Epithelial cell of proximal tubule (primary cell): ENCODE measurements at places on chromosomes 1 and 21.
A peak's percentile ranks its signal among the peaks of the same experiment; 100 is the strongest.

DNA sequence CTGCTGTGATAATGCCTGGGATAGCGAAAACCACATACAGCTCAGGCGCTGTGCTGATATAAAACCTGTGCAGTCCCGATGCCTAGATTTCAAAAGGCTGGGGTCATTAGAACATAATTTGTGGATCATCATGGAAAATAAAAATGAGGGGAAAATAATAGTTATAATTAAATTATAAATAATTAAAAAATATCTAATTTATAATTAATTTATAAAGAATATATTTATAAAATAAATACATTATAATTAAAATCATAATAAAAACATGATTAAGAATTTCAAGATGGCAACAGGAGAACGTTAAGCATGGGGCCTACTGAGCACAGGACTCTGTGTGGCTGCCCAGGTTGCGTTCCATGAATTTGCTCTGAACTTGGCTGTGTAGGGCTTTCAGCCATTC, 53.9 kb downstream of the C21orf91 start:
- no peak for DNase-seq

DNA sequence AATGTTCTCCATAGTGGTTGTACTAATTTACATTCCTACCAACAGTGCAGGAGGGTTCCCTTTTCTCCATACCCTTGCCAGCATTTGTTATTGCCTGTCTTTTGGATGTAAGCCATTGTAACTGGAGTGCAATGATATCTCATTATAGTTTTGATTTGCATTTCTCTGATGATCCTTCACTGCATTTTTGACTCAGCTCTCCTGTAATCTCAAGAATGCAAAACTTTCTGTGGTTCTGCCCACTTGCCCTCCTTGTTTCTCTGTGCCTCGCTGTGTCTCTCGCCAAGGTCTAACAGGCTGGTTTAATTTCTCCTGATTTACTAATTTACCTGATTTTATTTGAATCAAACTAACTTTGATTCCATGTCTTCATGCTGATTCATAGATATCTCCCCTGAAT, 407.9 kb downstream of the ZP4 start:
- no peak for DNase-seq

- DNase-seq, result no peak
These were observed 42.2 kb upstream of the POU3F1 start for GRCh38 chr1:38088791-38089190.

- DNase-seq, result no peak
These were observed 18.9 kb upstream of the IGSF5 start for GRCh38 chr21:39726133-39726532.

- no peak for DNase-seq
These were observed 802 bp downstream of the CYP4X1 start for GRCh38 chr1:47024141-47024801.

DNA sequence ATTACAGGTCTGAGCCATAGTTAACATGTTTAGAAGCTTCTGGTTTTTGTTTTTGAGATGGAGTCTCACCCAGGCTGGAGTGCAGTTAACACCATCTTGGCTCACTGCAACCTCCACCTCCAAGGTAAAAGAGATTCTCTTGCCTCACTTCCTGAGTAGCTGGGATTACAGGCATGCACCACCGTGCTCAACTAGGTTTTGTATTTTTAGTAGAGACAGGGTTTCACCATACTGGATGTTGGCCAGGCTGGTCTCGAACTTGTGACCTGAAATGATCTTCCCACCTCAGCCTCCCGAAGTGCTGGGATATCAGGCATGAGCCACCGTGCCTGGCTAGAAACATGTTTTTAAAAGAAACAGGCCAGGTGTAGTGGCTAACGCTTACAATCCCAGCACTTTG, 10.5 kb downstream of the NDUFS5 start:
- no peak for DNase-seq

DNA sequence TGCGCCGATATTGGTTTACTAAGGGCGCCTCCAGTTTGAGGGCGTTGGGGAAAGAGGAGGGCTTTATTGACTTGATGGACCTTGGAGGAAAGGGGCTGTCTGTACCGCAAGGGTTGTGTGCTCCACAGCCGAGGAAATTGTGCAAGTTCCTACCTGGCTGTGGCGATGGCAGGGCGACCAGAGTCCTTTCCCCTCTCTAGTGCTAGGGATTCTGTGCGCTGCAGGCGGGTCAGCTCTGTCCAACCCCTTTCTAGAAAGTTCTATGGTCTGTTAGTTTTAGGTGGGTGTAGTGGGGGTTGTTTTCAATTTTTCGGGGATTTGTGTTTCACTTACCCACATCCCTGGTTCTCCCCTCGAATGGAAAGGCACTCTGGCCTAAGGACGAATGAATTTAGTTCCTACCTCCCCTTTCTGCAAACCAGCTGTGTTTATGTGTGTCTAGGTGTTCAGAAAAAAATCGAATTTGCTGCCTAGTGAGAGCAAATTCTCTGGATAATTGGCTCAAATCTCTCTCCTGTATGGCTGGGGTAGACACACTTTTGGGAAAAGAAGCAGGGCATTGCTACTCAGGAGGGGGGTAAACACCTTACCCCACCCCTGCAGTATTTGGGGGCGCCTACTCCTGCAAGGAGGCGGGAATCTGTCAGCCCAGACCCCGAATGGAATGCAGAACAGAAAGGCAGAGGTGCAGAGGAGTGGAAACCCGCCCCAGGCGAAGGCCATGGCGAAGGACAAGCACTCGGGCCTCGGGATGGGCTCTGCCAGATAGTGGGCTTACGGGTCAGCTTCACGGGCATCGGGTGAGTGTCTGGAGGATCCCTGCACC, 2.0 kb downstream of the DMBX1 start:
- no peak for DNase-seq

DNA sequence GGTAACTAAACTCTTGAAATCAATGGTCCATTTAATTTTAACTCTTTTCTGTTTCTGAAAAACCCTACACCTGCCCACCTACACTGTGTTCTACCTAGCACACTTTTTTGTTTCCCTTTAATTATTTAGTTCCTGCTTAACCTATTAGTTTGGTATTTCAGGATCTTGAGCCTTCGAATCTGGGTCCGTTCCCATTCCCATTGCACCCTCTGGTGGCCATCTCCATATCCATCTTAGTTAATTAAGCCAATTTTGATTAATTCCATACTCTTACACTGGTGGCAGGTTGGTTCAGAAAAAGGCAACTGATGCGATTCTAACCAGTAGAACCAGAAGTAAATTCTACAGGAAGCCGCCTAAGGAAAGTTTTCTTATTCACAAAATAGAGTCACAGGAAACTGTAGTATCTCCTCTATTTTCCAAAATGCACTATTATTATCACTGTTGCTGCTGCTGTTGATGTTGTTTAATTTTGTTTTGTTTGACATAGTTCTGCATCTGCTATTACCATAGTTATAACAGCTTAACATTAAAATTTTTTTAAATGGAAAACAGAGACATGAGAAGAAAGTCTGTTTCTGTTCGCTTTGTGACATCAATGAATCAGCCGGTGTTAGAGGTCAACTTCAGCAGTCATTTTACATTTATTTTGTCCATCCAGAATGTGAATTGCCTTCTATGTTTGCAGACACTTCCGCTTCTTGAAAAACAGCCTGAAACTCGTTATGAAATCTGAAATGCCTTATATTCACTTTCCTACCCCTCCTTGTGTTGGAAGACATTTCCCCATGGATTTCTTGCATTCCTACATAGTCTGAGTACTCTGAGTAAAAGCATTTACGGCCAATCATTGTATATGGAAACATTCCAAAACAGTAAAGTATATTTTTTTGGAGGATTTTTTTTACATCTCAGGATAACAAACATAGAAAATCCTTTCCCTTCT, 115.5 kb upstream of the NCAM2 start:
- no peak for DNase-seq

GRCh38 chr21:42140196-42140934, 69.2 kb downstream of the UMODL1 start:
- DNase-seq, result no peak

- no peak for DNase-seq
These were observed 53.9 kb downstream of the GABPA start for GRCh38 chr21:25788677-25789076.

GRCh38 chr1:3071565-3072390, 2.8 kb downstream of the PRDM16 start:
- DNase-seq, result no peak

- DNase-seq, result no peak
These were observed 8.7 kb downstream of the CTNNBIP1 start for GRCh38 chr1:9901148-9902059.

- no peak for DNase-seq
These were observed 30.9 kb upstream of the CCDC17 start for GRCh38 chr1:45654540-45655280.

- no peak for DNase-seq
These were observed 4.3 kb upstream of the CBR1 start for GRCh38 chr21:36065497-36066036.

DNA sequence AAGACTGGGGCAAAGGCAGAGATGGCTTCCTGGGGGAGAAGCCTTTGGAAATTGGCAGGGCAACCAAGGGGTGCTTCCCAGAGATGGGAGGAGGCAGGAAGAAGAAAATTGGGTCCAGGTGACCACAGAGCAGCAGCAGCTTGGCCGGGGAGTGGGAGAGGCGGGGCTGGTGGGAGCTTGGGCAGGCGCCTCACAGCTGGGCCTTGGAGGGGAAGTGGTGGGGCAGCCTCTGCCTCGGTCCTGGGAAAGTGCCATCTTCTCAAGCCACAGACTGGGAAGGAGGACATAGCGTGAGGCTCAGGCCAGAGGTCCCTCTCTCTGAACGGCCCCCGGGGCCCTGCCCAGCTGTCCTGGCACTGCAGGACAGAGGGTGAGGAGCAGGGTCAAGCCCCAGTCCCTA, 24.0 kb upstream of the WASF2 start:
- no peak for DNase-seq

- DNase-seq, result peak; percentile 80
These were observed 200.7 kb upstream of the POU3F1 start for GRCh38 chr1:38246955-38247952.

DNA sequence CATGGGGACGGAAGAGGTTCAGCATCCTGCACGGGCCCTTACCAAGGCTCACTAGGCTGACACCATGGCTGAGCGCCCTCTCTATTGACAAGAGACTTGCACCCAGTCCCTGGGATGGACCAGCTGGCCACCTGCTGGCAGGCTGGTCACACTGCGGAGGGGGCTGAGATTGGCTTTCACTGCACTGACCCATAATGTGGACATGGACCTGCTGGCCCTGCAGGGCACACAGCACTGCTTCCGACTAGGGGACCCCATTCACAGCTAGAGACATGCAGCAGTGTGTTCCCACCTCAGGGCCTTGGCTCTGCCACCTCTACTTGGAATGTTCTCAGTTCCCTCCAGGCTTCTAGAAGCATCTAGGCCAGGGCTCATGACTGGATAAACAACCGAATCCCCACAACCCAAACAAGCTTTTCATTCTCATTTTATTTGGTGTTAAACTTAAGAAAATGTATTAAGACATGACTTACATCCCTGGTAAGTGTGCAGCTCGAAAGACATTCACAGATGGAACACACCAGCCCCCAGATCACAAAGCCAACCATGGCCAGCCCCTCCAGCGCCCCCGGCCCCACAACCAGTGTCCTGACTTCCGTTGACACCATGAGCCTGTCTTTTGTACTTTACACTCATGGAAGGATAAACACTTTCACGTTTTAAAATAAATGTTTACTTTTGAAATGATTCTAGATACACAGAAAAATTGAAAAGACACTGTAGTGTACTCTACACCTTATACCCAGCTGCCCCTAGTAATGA, 9.3 kb upstream of the SRARP start:
- no peak for DNase-seq

DNA sequence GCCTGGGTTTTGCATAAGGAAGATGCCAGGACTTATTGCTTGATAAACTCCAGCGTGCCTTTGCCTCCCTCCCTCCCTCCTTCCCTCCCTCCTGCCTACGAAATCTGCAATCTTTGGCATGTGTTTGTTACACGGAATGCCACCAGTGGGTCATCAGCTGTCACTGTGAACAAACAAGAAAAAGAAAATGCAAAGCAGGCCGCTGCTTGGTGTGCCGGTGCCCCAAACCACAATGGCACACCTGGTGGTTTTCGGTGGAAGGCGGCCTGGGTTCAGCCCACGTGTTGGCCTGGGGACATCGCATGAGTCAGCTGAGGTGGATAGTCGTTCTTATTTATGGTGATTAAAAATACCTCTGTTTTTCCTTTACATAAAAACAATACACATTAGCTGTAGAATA, 16.3 kb upstream of the IFNLR1 start:
- no peak for DNase-seq

DNA sequence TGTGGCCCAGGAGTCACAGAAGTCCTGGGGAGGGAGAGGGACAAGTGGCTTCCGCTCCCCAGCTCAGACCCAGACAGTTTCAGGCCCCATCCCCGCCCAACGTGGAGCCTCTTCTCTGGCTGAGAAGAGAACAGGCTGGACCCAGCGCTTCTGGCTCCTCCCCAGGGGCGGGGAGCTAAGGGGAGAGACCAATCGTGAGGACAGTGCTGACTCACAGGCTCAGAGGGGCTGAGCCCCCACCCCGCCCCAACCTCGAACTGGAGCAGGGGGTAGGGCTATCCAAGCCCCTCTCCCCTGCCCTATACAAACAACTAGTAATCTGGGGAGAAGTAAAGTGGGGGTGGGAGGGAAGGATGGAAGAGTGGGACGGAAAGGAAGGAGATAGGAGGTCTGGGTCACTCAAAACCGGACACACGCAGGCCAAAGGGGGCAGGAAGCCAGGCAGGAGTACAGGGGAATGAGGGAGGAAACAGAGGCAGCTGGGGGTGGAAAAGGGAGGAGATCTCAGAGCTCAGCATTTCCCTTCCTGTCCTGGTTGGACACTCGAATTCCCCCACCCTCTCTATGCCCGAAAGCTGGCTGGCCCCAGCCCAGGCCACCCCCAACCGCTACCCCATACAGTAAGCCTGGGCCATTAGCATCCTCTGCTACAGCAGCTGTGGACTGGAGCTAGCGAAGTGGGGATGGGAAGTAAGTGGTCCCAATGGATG, at the start of gene SHC1:
SHC1 (minus strand) TSS at position 117 of the 710 bp plus-strand sequence. CDS start 221 bp downstream, outside the sequence.
- no peak for DNase-seq

DNA sequence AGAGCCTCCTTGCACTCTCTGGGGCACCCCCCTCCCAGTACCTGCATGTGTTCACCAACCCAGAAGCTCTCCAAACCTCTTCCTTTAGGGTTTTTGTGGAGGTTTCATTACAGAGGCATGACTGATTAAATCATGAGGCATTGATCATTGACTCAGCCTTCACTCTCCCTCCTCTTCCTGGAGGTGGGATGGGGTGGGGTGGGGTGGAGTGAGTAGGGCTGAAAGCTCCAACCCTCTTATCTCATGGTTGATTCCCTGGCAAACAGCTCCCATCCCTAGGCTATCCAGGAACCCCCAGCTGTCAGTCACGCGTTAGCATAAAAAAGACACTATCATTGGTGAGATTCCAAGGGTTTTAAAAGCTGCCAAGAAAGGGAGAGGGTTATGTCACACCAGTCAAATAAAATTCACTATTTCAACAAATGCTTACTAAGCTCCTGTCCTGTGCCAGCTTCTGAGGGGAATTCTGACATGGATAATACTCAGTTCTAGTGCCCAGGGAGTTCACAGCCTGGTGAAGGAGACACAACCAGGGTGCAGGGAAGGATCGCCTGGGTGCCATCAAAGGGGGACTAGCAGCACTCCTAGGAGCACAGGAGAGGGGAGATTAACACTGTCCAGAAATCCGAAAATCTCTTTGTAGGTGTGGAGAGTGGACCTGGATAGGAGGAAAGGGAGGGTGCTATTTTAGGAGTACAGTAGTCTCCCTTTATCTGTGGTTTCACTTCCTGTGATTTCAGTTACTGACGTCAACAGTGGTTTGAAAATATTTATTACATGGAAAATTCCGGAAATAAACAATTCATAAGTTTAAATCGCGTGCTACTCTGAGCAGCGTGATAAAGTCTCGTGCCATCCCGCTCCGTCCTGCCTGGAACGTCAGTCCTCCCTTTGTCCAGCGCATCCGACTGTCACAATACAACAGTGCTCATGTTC, 6.8 kb upstream of the IL24 start:
- no peak for DNase-seq

GRCh38 chr1:14323568-14324247, 274.8 kb upstream of the KAZN start:
- DNase-seq, result no peak
